ENCODE measurements at places on chromosomes 2 and 18.

DNA sequence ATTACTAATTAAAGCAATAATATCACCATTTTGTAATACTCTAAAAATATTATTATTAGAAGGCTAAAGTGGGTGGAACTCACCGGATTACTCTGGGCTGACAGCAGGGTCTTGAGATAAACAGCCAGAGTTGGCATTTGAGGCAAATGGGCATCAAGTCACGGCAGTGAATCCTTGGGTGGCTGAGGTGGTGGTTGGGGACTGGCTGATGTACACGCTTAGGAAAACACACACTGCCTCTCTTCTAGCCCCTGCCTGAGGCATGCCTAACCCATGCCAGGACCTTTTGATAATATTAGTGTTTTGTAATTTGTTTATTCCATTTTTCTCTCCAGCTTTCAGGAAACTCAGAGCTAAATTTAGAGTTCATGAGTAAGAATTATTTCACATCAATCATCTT, 76.8 kb downstream of the ACKR3 start:
- no peak for DNase-seq

GRCh38 chr2:214126135-214126534, 284.7 kb upstream of the VWC2L start:
- DNase-seq, result no peak

- no peak for DNase-seq
Observed at GRCh38 chr18:54961868-54962267, 2.6 kb upstream of the CCDC68 start.

- no peak for DNase-seq
Observed at GRCh38 chr2:241324775-241325174, 9.1 kb downstream of the SEPTIN2 start.

DNA sequence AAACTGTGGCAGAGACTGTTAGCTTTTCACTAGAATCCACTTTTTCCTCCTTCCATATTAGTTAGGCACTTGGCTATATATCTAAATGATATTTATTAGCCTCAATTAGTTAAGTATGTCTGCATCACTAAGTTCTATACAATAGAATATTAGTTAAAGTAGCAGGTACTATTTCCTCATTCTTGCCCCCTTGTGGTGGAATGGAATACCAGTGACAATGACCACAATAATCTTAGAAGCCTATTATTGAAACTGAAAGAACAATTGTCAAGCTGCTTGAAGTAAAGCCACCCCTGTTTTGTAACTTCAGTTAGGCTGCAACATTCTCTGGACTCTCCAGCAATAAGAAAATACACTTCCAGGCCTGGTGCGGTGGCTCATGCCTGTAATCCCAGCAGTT, 476.3 kb upstream of the VWC2L start:
- DNase-seq, result no peak

- no peak for DNase-seq
Observed at GRCh38 chr2:44793322-44793870, 148.1 kb upstream of the SIX3 start.

GRCh38 chr2:230578106-230578505, 134.5 kb upstream of the CAB39 start:
- DNase-seq, result no peak

- no peak for DNase-seq
Observed at GRCh38 chr2:226275215-226275614, 524.4 kb downstream of the IRS1 start.

- no peak for DNase-seq
Observed at GRCh38 chr18:79460481-79461300, 65.0 kb downstream of the NFATC1 start.

DNA sequence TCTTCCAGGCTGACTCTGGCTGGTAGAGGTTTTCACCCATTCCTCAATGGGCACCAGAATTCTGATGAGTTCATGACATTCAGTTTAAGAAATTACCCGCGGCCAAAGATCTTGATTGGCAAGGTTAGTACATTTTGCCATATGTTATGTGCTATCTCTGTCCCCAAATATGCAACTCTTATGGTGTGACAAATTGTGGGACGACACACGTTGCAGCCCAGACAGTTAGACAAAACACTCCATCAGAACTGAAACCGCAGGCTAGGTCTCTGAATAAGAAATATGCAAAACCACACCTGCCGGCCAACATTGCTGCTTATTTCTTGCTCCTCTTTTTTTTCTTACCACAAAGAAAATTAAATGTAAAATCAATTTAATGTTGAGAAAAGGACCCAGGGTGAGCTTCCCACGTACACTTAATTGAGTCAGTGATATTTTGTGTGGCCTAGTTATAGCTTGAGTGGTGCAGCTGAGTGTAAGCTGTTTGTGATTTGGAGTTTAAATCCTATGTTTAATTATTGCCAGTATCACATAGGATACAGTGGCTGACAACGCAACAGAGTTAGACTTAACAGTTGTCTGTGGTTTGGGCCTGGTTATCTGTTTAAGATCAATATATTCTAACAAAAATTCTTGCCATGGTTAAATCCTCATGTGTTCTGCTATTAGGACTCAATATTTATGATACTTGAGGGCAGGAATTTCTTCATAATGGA, 35.7 kb upstream of the LTBP1 start:
- DNase-seq, result no peak

GRCh38 chr2:199590321-199591203, 132.8 kb upstream of the SATB2 start:
- DNase-seq, result no peak

DNA sequence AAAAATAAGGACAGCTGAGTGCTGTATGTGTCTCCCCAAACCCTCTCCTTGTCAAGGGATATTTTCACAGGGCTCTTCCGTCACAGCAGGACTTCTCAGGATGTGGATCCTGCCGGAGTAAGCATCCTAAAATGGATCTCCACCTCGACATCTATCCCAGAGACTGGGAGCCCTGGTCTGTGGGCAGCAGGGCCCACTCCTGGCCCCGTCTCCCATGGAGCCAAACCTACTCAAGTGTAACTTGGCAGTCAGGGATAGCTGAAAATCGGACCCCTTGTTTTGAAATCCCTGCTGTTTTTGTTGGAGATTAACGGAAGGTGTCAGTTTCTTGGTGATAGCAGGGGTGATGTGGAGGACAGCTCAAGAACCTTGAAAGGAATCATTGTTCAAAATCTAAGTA, 109.0 kb upstream of the TWIST2 start:
- no peak for DNase-seq
